ENCODE measurements at places on chromosomes 7 and 10.

GRCh38 chr10:101018600-101019439, 12.1 kb downstream of the PDZD7 start:
- DNase-seq: peak; percentile 37

DNA sequence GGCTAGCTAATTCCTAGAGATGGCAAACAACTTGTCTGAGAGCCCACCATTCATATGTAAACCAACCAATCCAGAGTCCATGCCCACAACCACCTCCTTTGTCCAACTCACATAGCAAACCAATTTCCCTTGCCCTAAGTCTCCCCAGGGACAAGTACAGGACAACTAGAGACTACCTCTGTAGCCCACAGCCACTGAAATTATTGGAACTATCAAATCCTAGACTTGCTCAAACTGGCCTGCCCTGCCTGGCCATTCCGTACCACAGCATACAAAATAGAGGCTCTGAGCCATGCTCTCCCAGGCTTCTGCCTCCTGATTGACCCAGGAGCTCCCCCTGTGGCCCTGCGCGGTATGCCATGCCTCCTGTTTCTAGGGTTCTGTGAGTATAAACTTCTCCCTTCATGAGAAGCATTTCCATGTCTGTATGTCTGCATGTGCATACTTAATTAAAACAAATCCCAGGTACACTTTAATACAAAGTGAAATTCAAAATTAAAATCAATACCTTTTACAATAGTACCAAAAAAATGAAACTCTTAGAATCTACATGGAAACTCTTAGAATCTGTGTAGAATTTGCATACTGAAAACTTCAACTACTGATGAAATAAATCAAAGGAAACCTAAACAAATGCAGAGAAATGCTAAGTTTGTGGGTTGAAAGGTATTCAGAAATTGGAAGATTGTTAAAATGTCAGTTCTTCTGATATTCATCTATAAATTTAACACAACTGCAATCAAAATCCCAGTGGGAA, 4.0 kb upstream of the HECW1 start:
- peak; percentile 38 for DNase-seq

- no peak for DNase-seq
These were observed 300.8 kb downstream of the CAMK1D start for GRCh38 chr10:12650122-12650521.

- DNase-seq: no peak
These were observed 36.9 kb upstream of the DOCK1 start for GRCh38 chr10:126868371-126868770.

GRCh38 chr10:17544465-17544864, 72.7 kb downstream of the HACD1 start:
- no peak for DNase-seq

- DNase-seq: peak; percentile 25
These were observed 632.6 kb downstream of the KCNMA1 start for GRCh38 chr10:77004917-77005564.

GRCh38 chr10:128881086-128881485, 586.0 kb upstream of the MGMT start:
- no peak for DNase-seq

DNA sequence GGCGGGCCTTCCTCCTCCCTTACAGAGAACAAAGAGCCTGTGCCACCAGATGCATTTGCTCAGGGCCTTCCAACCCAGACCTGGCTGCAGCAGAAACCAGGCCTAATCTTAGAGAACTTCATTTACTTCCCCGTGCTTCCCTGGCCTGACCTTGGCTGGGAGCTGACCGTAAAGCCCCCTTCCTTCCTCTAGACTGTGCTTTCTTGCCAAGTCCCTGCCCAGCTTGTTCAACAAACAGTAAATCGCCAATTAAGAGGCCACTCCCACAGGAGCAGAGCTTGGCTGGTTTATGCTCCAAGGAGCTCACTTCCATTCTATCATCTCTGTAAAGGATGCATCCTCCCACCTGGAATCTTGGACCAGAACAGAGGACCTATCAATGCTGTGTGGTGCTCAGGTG, 110.9 kb downstream of the COL13A1 start:
- no peak for DNase-seq

GRCh38 chr10:63522277-63522687, 1.1 kb downstream of the REEP3 start:
- DNase-seq: peak; percentile 36

DNA sequence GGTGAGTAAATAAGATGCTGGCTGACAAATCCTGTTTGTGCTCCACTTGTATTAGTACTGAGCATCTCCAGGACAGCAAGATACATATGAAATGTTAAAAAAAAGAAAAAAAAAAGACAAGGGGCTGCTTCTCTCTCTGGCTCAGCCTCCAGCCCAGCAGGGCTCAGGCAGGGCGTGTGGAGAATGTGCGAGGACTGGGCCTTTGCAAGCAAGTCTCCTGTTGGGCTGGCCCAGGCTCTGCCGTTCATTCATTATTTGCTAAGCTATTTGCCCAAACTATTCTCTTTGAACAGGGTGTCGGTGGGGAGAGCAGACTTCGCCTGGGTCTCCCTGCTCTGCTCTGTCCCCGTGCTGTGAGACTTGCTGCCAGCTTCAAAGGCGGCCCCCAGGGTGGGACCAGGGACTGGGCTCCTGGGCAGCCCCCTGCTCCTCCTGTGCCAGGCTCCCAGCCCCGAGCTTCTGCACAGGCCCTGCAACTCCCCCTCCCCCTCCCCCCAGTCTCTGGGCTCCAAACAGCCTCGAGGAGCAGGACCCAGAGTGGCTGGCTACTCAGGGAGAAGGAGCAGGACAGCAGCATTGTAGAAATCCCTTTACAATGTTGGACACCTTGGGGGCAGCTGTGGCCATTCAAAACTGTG, 25.6 kb upstream of the MGMT start:
- no peak for DNase-seq

DNA sequence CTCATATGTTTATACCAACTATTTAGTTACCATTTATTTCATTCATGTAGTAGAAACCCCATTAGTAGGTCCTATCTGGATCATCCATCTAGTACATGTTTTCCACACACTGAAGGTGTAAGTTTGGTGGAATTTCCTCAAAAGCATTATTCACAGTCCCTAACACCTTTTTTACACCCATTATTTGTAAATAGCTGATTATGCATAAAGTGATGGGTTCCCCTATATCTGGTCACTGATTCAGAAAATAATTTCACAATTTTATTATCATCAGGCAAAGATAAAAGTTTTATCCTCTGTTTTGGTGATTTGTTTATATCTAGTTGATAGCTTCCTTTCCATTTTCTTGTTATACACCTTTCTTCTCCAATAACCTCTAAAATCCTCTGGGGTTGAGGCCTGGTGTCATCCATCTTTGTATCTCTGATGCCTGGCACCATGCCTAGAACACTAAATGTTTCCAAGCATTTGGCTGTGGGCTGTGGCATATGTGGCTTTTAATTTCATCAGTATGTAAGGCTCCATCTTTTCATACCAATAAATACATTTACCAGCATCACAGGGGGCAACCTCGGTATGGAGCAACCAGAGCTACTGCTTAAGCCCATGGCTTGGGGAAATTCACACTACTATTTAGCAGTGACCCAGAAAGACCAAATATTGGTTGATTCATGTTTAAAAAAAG, 1089.5 kb upstream of the LRRN3 start:
- DNase-seq: peak; percentile 95

DNA sequence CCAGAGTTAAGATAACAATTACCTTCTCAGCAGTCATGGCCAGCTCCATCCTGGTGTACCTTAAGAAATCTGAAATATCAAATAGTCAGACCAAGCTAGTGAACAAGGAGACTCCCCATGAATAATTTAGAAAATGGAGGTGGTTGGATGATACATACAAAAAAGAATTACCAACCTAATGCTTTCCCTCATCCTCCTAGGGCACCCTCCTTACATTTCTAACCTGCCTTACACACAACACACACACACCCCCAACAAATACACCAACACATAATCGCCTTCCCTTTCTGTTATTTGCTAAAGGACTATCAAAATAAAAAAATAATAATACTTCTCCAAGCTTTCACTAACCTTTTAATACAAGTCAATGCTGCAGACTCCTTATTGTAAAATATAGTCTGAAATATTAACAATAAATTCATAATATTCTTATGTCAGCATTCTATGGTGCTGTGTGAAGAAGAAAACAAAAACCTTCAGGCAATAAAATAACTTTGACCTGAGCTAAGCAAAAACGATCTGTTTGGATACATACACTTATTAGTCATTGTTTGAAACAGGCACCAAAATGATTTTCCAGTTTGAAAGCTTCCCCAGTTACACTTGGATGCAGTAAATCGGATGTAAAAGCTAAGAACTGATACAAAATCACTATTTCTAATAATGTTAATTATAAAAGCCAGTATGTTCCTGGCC, 3.4 kb downstream of the TWIST1 start:
- no peak for DNase-seq

DNA sequence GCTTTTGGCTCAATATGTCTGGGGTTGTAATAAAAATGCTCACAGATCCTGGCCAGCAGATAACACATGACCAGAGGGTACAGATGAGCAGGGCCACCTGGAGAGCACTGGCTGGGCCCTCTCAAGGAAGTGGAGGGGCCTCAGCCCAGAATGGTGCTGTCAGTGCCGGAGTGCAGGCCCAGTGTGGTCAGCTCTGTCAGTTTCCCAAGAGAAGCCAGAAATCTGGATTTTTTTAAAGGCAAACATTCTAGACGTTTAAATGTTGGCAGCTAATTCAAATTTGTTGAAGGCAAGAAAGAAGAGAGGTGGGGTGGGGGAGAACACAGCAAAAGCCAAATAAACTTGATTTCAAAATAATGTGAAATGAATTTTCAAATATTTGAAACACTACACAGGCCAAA, 2.0 kb downstream of the C10orf105 start:
- DNase-seq: no peak

DNA sequence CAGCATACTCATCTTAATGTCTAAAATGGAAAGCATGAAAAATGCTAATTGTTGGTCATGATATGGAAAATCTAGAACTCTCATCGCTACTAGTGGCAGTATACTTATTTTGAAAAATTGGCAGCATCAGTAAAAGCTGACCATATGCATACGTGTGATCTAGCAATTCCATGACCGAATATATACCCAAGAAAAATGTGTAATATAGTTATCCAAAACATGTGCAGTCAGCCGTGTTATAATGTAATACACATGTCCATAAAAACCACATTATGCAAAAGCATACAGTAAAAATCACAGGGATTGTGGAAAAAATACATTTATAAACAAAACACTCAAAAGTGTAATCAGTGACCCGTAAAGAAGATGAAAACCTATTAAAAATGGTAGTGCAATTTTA, 439.0 kb downstream of the SH2D4B start:
- no peak for DNase-seq

GRCh38 chr10:24897326-24897926, 55.0 kb downstream of the PRTFDC1 start:
- DNase-seq: no peak

GRCh38 chr10:88062798-88063472, 199.5 kb downstream of the PTEN start:
- DNase-seq: no peak

GRCh38 chr10:52313256-52313932, 687 bp upstream of the DKK1 start:
- DNase-seq: no peak

DNA sequence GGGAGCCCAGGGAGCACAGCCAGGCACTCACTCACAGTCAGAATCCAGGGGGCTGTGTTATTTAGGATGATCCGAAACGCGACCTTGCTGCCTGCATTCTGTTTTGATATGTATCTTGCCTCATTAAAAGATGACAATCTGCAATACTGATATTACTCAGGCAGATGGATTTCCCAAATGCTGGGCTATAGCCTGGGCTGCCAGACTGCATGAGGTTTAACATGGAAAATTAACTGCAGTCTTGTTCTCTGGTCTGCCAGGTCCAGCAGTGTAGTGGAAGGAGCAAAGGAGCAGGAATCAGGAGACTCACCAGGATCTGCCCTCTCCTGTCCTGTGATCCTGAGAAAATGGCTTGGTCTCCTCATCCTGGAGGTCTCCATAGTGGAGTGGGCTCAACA, 258.1 kb downstream of the PAXIP1 start:
- no peak for DNase-seq

DNA sequence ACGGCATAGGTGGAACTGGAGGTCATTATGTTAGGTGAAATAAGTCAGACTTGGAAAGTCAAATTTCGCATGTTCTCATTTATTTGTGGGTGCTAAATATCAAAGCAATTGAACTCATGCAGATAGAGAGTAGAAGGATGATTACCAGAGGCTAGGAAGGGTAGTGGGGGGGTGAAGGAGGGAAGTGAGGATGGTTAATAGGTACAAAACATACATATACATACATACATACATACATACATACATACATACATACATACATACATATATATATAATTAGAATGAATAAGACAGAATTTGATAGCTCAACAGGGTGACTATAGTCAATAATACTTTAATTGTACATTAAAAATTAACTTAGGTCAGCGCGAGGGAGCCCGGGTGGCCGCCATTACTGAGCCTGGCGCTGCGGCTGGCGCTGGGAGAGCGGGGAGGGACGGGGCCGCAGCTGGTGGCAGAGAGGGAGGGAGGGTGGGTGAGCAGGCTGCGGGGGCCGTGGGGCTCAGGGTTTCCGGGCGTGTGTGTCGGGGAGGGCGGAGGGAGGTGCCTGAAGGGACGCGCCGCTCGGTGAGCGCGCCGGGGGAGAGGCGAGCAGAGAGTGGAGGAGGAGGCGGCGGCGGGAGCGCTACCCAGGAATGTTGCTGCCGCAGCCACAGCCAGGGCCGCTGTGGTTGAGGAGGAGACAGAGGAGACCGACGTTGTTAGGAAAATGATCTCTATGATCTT, 85.8 kb upstream of the EGFR start:
- DNase-seq: peak; percentile 61

- DNase-seq: no peak
These were observed 54.6 kb downstream of the ATE1 start for GRCh38 chr10:121873236-121873635.

DNA sequence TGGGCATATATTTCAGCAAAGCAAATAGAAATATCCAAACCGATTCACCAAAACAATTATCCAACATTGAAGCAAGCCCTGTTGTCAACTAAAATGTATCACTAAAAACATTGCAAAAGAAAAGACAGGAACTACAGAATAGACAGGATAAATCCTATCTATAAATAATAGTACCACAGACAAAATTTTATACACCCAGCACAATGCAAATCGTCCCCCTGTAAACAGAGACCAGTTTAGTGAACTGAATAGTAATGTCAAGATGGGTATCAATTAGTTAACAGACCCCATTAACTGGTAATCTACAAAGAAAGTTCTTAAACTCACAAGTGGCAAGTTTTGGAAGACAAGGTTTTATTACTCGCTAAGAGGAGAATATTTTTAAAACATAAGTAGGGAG, 4.0 kb downstream of the ZC3HAV1 start:
- no peak for DNase-seq

GRCh38 chr7:1059200-1060091, 15.1 kb downstream of the GPR146 start:
- DNase-seq: no peak

DNA sequence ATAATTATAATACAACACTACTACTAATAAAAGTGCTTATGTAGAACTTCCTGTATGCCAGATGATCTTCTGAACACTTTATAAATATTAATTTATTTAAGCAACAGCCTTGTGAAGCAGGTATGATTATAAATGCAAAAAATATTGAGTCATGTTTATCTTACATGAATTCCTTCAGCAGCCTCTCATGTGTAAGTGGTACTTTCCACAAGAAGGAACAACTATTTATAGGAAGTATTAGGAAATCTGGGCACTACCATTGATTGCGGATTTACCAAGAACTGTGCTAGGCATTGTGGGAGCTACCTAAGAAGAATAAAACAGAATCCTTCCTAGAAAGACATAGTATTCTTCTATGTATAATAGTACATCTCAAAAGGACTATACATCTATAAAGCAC, 10.7 kb upstream of the STEAP4 start:
- DNase-seq: no peak

- DNase-seq: no peak
These were observed 3.6 kb downstream of the WDR86 start for GRCh38 chr7:151406051-151406875.

GRCh38 chr10:127756264-127756663, 19.3 kb downstream of the FOXI2 start:
- DNase-seq: peak; percentile 62
